A673 (cell line): ENCODE measurements at places on chromosomes 6 and 20. TPM values are rescaled to one million over a fixed set of nuclear protein-coding genes. Genes with fewer than 3 reads are reported as not detected.

DNA sequence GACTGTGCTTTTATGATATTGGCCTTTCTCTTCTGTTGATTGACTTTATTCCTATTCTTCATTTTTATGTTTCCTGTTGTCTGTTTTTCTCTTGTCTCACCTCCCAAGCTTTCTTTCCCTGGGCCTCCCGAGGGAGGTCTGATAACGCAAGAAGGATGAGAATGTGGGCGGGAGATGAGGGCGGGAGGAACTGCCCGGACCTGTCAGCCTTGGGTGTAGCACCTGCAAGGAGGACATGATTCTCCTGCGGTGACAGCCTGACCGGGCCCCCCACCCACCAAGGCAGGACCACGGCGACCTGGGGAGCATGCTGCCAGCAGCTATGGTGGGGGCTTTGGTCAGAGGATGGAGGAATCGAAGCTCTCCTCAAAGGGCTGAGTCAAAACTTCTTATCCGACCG, 86.9 kb downstream of the PLEKHG1 start:
- peak; percentile 59 for DNase-seq

GRCh38 chr6:111576291-111576690, 29.4 kb downstream of the TRAF3IP2 start:
- no peak for DNase-seq

DNA sequence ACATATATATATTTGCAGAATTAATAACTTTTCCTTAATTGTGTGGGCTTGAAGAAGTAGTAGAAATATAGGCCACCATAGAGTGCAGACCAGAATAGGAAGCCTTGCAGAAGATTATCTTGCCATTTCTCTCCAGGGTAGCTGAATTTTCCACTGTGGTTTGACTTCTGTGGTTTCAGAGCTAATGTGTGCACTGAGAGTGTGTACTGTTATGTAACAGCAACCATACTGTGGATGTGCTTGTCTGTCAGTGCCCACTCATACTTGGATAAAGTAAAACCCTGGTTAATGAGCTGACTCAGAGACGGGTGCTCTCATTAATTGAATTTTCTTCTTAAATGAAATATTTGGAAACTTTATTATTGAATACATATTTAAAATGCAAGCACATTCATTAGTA, 57.2 kb downstream of the CEP43 start:
- no peak for DNase-seq

DNA sequence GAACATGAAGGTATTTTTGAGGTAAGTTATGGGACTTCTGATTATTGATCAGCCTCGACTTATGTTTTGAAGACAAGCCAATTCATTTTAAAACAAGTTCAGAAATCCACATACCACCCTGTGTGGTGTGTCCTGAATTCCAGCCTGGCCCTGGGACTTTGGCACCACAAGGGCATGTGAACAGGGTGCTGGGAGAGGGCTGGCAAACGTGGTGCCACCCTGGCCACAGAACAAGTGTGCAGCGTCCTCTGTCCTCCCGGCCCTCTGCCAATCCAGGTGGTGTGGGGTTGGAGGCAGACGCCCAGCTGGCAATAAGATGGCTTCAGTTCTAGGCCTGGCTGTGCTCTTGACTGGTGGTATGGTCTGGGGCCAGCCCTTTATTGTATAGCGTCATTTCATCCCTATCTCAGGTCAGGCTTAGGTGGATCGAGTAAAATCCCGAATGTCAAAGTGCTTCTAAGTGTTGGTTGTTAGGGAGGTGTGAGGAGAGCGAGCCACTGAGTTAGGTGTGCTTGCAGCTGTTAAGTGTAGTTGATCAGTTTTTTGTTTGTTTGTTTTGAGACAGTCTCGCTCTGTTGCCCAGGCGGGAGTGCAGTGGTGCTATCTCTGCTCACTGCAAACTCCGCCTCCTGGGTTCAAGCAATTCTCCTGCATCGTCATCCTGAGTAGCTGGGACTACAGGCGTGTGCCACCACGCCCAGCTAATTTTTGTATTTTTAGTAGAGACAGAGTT, 84.2 kb downstream of the RNF144B start:
- DNase-seq, result no peak

DNA sequence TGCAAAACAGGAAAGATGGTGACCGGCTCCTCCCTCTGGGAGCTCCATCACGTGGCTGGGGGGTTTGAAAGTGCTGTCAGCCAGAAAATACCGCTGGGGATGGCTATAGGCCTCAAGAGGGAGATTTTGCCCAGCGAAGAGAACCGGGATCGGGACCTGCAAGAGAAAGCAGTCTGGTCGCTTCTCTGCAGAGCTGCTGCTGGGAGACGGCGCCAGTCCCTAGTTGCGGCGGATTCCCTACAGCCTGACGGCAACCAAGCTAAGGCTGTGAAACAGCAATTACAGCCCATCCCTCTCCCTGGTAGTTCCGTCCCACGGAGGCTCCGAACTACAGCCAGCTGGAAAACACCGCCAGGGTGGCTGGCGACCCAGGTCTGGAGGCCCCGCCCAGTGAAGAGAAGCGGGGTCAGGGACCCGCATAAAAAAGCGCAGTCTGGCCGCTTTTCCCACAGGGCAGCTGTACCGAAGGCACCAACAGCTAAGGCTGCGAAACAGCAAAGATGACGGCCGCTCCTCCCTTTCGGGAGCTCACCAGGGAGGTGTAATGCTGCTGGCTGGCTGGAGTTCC, 238.1 kb upstream of the IRAK1BP1 start:
- peak; percentile 4 for DNase-seq

DNA sequence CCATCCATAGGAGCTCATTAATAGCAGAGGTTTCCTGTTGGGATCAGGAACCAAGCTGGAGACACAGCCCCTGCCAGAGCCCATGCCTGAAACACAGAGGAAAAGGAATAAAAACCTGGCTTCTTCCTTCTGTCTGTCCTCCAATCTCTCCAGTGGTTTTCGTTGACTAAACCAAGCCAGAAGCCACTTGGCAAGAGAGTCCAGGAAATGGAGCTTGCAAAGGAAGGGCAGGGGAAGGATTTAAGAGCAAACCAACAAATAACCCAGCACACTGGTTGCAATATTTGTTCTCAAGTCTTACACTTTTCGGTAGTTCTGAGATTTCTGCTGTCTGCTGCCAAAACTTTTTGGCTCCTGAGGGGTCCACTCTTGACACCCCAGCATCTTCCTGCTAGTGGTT, 137.0 kb upstream of the BMP2 start:
- DNase-seq, result no peak

DNA sequence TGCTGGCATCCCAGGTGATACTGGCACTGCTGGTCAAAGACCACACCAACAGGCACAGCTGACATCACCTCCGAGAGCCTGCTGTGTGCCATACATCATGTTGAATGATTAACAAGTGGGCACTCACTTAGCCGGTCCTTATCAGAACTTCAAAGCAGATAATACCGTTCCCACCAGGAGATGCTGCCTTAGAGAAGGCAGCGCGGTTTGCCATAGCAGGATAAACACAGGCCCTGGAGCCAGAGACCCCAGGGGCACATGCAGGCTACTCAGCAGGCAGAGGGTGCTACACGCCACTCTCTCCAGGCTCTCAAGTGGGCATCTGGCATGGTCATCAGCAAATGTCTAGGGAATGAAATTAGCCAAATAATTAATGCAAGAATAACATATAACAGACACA, 86.5 kb upstream of the CST7 start:
- DNase-seq, result no peak

DNA sequence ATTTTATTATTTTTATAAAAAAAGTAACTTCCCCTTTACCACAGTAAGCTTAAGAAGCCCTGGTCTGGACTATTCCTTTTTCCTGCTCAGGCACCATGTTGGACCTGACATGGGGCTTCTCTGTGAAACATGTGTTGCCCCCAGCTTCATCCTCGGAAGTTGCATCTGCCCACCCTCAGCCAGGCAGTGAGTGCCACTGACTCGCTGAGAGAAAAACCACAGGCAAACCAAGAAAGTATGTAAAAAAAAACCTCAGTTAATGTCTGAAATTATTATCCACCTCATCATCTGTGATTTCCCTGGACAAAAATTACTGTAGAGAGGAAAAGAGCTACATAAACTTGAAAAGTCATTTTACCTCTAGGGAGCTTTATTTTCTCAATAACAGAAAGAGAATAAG, 109.9 kb upstream of the MCHR2 start:
- DNase-seq, result no peak

GRCh38 chr6:108250240-108250866, 10.5 kb downstream of the SNX3 start:
- DNase-seq, result peak; percentile 47

- DNase-seq, result no peak
Measured at GRCh38 chr6:25404693-25405169, 125.6 kb downstream of the CARMIL1 start.

FOXQ1 gene
- not detected in 2 replicates for total RNA-seq

BACH2 gene
- total RNA-seq, result 0.37 and 1.9 TPM in 2 replicates

MYB gene
- total RNA-seq, result 8.3 and 9.0 TPM in 2 replicates

SASH1 gene
- total RNA-seq, result 19.2 and 21.7 TPM in 2 replicates
